ENCODE measurements at places on chromosomes 12 and 14.

- no peak for DNase-seq
These were observed 11.3 kb downstream of the GNPTAB start for GRCh38 chr12:101819467-101819866.

- no peak for DNase-seq
These were observed 46.7 kb downstream of the GXYLT1 start for GRCh38 chr12:42097971-42098370.

- peak; percentile 82 for DNase-seq
These were observed 21.1 kb downstream of the KRT18 start for GRCh38 chr12:52969828-52970569.

- no peak for DNase-seq
These were observed 207.8 kb downstream of the DPF3 start for GRCh38 chr14:72686101-72686500.

GRCh38 chr12:16600525-16600924 lies 5.4 kb downstream of the LMO3 start:
- DNase-seq = no peak
